ENCODE measurements at places on chromosomes 11 and 22.
A peak's percentile ranks its signal among the peaks of the same experiment; 100 is the strongest.

- DNase-seq: no peak
Measured at GRCh38 chr22:39913321-39913720, 12.4 kb downstream of the GRAP2 start.

DNA sequence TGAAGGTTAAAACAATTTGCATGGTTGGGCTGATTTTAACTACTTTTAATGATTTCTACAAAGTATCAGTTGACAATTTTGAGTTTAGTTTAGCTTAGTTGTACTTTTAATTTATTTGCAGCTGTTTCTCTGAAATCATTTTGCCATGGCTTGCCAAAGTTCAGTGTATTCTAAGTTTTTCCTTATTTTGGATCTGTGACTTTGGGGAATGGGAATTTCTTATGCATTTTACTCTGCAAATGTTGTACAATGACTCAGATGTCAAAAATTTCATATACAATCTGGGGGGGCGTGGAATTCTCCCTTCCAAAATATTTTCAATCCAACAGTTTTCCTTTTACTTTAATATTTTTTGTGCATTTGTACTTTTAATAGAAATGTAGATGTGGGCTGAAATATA is 8.9 kb upstream of the DCHS1 start:
- DNase-seq: no peak

GRCh38 chr11:20258376-20258895 is 98.2 kb upstream of the DBX1 start:
- DNase-seq: peak; percentile 16

- DNase-seq: no peak
Measured at GRCh38 chr22:33896154-33896553, 24.1 kb downstream of the LARGE1 start.

- no peak for DNase-seq
Measured at GRCh38 chr22:43343670-43344519, 723 bp upstream of the SCUBE1 start.

DNA sequence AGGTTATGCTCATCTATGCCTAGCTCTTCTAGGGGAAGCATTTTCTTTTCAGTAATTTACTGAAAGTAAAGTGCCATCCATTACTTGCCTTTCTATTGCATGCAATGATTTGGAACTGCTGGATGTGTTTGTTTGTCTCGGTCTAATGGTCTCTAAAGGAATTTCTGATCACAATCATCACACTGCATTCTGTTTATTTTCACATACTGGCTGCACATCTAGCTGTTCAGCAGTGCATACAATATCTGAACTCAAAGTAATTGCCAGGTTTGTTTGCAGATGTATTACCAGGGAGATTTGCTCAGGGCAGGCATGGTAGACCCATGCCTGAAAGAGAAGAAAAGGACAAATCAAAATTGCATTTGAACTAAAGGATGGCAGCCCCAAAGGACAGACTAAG is 36.4 kb upstream of the CWF19L2 start:
- no peak for DNase-seq

DNA sequence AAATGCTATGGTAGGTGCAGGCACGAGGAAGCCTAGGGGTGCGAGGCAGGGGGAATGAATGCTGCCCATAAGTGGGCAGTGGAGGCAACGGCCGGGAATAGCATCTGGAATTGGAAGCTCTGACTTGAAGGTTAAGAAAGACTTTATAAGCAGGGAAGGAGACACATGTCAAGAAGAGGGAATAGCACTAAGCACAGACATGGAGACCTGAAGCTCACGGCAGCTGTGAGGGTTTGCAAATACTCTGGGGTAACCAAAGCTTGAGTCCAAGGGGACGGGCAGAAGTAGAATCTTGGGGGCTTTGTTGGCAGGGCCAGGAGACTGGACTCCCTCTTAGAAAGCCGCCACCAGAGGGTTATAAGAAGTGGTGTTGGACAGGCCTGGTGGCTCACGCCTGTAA is 112.6 kb downstream of the CEP164 start:
- DNase-seq: no peak

DNA sequence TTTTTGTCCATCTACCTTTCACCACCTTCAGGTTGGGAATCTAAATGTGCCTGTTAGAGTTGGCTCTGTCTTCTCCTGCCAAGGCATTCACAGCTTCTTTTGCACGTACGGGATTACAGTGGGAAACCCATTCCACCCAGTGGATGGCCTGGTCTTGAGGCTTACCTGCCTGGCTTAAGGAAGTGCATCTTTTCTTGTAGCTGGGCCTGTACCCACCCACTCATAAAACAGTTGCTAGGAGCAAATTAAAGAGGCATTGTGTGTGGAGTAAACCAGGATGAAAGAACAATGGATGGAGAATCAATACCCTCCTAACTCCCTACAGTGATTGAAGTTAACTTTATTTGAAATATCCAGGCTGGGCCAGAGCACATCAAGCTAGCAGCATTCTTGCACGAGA is 71.6 kb downstream of the TEAD1 start:
- DNase-seq: no peak

GRCh38 chr22:37967637-37968451 is 14.3 kb downstream of the POLR2F start:
- DNase-seq: no peak

GRCh38 chr11:86460461-86461385 is 86.0 kb downstream of the CCDC81 start:
- DNase-seq: no peak

DNA sequence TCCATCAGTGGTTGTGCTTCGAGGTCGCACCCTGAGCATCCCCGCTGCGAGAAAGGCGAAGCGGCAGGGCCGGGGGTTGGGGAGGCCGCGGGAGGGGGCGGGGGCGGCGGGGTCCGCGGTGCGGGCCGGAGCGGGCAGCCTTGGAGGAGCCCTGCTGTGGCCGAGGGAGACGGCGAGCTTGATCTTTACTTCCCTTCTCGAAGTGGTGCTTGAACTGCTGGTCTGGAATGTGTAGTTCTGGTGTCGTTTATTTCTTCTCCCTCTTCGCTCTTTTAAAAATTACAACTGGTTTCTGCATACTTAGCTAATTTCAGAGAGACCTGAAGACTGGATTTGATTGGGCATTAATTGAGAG is 1.1 kb downstream of the APLP2 start:
- DNase-seq: peak; percentile 37

DNA sequence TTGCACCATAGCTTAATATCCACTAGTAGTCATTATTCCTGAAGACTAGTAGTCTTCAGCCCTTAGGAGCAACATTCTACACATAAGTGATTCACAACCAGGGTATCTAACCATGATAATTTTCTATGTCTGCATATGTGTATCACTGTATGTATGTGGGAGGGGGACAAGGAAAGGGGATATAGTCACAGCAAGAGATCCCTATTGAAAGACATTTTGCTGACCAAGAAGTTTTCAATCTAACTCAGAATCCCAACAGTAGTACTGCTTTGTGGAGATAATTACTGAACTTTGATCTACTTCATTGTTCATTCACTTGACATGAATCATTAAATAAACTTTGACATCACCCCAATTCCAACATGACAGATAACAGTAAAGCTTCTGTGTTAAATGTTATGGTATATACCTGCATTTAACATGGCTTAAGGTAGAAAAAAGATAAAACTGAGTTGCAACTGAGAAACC is 10.3 kb downstream of the PIK3C2A start:
- no peak for DNase-seq

GRCh38 chr11:117930668-117931330 is 1.6 kb upstream of the TMPRSS13 start:
- DNase-seq: no peak

DNA sequence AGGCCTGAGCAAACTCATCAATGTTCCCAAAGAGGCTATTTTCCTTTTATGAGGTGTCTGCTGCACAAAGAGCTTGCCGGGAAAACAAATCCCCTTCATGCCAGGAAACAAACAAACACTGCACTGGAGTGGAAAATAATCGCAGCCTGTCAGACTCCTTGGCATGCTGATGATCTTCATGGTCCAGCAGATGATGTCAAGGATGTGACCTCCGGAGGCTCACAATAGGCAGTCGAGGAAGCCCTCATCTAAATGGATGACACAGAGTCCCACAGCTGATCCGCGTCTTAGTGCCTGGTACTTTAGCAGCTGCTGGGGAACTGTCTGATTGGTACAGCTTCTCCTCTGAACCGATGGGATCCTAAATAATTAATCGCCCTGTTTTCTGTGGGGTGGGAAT is 187.6 kb downstream of the TENM4 start:
- DNase-seq: peak; percentile 63

DNA sequence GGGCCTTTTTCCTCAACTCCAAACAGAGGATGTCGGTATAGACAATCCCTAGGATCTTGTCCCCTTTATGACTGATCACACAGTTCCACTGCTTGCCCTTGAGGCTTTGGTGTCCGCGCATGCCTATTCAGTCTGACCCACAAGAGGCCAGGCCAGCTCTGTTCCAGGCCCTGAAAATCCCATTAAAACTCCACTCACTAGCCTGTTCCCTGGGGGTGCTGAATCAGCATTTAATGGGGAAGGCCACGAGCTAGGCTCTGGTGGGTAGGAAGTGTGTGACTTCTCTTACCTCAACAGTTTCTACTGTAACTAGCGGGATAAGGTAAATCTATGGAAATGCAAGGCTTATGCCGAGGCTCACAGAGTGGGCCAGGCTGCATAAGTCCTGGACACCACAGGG is 117.7 kb downstream of the PTPRJ start:
- no peak for DNase-seq

GRCh38 chr11:64843686-64844329 is 645 bp downstream of the CDC42BPG start:
- DNase-seq: no peak

DNA sequence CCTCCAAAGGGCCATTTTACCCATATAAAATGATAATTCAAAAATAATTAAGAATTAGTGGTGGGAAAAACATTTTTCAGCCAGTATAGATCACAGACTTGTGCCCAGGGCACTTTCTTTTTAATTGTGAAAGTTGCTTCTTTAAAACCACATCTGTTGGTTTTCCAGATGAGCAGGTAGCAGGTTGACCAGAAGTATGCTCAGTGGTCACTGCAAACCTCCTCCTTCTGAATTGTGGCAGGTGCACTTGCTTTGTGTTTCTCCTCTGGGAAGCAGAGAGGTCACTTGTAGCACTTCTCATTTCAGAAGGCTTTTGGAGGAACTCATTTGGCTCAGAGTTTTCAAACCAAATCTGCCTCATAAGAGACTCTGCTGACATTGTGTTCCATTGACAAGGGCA is 24.6 kb upstream of the CWF19L2 start:
- no peak for DNase-seq

DNA sequence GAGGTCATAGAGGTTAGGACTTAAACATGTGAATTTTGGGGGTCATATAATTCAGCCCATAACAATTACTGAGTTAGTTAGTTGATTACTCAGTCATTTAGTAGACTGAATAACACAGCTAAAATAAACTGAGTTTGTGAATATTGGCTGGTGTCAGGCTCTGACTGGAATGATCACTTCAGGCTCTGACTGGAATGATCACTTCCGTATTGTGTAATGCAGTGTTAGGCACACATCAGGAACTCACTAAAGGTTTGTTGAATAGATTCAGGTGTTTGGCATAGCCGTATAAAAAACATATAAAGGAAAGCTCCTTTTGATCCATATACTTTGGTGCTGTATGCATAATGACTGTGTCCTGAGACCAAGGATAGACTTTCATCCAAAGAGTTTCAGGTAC is 610.5 kb downstream of the INSC start:
- no peak for DNase-seq

GRCh38 chr11:1826552-1827094 is 8.2 kb upstream of the SYT8 start:
- DNase-seq: no peak

DNA sequence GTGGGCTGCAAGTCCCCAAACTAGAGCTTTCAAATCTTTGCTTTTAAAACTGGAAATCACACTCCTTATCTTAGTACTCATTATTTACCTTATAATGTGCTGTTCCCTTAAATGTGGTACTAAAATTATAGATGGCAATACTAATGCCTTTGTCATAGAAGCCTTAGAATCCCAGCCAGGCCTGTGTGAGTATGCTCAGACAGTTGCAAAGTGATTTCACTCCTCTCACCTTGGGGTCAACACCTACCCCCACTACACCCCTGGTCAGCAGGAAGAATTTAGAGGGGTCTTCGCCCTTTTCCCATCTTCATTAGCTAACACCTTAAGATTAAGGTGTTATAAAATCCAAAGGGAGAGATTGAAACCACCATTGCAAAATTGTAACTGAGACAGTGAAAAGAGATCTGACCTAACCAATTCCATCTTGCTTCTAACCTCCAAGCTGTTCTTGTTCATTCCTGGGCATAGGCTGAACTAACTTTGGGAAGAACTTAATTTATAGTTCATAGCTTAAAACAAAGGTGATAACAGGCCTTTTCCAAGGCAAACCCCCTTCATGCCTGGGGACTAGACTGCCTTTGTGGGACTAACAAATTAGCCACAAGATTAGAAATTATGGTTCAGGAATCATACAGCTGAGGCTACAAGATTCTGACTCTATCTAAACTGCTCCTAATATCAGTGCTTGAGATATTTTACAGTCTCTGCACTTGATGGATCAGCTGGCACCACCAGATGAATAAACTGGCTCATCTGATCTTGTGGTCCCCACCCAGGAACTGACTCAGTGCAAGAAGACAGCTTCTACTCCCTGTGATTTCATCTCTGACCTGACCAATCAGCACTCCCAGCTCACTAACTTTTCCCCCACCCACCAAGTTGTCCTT is 10.4 kb upstream of the MRPL17 start:
- DNase-seq: no peak

DNA sequence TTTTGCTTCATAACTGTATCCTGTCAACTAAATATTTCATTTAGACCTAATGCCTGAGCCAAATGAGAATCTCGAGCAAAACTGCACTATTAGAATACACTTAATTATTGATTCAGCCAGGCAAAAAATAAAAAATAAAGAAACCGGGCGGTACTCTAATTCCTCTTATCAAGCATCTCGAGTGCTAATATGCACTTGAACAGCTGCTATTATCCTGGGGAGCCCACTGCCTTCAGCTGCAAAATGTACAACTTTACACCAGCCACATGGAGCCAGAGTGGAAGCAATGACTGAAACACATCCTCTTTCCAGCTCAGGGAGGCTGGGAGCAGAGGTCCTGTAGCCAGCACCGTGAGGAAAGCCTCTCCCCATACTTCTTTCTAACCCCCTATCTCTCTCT is 390.0 kb upstream of the CADM1 start:
- DNase-seq: no peak

- peak; percentile 29 for DNase-seq
Measured at GRCh38 chr11:2443881-2444820, at the start of gene TRPM5. TRPM5 (minus strand) TSS chr11:2444514; CDS start chr11:2423036, 21,478 bp downstream.

DNA sequence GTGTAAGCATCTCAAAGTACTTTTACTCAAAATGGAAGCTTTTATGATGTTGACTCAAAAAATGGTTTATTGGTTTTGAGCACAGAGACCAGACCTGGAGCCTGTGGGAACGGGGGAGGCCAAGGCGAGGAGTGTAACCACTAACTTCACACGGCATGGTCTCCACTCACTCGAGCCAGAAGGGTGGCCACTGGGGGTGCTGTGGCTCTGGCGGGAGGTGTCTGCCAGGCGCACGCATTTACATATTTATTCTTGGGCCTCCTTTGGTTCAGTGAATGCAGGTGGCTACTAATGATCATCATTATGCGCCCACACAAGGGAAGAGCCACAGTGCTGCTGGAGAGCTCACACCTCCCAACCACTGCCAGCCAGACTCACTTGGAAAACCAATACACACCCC is 64.6 kb downstream of the FLRT1 start:
- DNase-seq: peak; percentile 81
